ENCODE measurements at places on chromosomes 16 and 17.

GRCh38 chr17:379531-380465, 27.2 kb upstream of the RPH3AL start:
- no peak for DNase-seq

GRCh38 chr17:70288540-70289290, 119.4 kb downstream of the KCNJ2 start:
- DNase-seq, result no peak

DNA sequence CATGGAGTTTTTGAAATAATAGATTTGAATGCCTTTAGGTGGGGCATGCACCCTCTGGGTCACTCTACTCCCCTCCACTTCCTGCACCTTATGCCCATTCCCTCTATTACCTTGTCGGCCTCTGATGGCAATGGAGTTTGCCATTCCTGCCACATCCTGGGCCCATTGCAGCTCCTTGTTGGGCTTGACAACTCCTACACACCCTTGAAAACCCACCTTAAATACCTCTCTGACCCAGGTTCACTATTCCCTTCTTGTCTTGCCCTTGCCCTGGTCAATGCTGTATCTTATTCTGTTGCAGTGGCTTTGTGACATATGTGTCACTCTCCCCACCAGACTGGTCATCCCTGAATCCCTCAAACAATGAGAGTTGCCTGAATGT, 2.4 kb downstream of the CCR7 start:
- DNase-seq, result no peak

DNA sequence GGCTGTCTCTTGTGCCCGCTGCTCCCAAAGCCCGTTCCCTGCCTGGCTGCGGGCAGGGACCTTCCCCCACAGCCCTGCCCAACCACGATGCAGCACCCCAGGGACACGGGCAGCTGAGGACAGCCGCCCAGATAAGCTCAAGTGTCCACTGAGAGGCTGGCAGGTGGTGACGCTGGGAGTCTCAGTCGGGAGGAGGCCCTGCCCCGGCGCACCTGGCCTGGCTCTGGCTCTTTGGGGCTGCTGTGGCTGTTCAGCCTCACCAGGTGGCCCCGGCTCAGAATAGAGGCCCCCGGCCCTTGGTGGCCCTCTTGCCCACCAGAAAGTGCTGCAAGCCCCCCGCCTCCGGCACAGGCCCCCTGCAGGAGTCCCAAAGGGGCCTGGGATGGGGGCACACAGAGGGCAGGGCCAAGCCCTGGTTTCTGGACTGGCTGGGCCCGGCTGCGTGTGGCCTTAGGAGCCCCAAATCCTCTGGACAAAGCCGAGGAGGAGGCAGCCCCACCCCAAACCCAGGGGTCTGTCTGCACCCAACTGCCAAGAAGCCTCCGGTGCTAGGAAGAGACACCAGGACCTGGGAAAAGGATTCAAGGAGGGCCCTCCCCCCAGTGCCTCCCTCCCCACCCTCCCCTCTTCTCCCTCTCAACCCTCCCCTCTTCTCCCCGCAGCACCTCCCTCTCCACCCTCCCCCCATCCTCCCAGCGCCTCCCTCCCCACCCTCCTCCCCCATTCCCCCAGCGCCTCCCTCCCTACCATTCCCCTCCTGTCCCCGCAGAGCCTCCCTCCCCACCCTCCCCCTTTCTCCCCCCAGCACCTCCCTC, 5.3 kb downstream of the NTHL1 start:
- no peak for DNase-seq

DNA sequence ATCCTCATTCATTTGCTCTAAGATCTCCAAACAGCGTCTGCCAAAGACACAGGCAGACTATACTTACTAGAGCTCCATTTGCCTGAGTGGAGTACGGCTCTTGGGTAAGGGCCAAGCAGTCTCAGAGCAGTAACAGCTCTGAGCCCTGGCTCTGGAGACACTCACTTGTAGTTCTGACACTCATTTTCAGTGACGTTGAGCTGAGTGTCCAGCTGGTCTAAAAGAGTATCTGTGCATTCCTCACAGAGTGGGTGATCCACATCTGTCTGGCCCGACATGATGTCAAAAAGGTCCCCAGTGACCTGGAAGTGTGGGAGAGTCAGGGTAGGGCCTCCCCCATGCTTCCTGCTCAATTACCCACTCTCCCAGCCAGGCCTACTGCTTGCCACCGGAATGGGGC, 5.7 kb downstream of the BECN1 start:
- DNase-seq, result no peak

- no peak for DNase-seq
Measured at GRCh38 chr17:33460781-33461450, 167.8 kb upstream of the ASIC2 start.

- DNase-seq, result no peak
Measured at GRCh38 chr17:27665549-27665948, 34.6 kb downstream of the LGALS9 start.

GRCh38 chr16:88315543-88316105, 67.1 kb upstream of the ZNF469 start:
- no peak for DNase-seq

DNA sequence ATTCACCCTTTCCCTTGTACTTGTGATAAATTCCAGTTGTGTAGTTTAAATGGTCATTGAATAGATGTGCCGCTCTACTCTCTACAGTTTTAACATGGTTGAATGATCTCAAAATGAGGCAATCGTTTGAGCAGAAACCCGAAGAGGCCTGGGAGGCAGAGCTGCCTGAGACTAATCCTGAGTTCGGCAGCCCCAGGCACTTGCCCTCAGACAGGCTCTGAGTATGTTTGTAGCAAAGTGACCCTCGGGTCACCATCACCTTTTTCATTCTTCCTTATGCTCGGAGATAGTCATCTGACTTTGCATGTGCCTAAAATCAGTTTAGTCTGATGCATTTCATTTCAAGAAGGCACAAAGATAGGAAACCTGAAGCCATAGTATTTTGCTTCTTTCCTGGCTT, 184.0 kb upstream of the RBFOX1 start:
- no peak for DNase-seq
